ENCODE measurements at places on chromosomes 13 and 19. TPM values are rescaled to one million over a fixed set of nuclear protein-coding genes. Genes with fewer than 3 reads are reported as not detected.
A peak's percentile ranks its signal among the peaks of the same experiment; 100 is the strongest.

- H3K27ac ChIP-seq: no peak overlapping the region
- H3K27me3 ChIP-seq: no peaks in the 10 kb centered on the region
- peaks cover 34% of the 10 kb centered on the region for H3K36me3 ChIP-seq
These were observed 4.4 kb downstream of the TRIR start for GRCh38 chr19:12730064-12730463.

DNA sequence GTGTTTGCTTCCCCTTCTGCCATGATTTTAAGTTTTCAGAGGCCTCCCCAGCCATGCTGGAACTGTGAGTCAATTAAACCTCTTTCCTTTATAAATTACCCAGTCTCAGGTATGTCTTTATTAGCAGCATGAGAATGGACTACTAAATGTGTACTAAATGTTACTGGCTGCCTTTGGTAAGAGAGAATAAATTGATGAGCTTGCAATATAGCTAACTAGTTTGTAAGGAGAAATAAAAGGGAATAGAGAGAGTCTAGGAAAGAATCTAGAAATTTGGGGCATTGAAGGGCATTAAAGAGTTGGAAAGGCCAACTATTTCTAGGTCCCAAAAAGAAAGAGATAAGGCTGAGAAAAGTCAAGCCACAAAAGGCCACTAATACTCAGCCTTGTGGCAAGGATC is 5.5 kb upstream of the SOHLH2 start:
- H3K27ac ChIP-seq: no peak overlapping the region
- no peaks in the 10 kb centered on the region for H3K4me1 ChIP-seq
- no peaks in the 10 kb centered on the region for H3K36me3 ChIP-seq
- H3K4me3 ChIP-seq: no peak overlapping the region

- H3K36me3 ChIP-seq: no peaks in the 10 kb centered on the region
- no peak overlapping the region for H3K27ac ChIP-seq
- H3K4me1 ChIP-seq: peaks cover under 1% of the 10 kb centered on the region
These were observed 38.6 kb downstream of the ZNF823 start for GRCh38 chr19:11699931-11700794.

DNA sequence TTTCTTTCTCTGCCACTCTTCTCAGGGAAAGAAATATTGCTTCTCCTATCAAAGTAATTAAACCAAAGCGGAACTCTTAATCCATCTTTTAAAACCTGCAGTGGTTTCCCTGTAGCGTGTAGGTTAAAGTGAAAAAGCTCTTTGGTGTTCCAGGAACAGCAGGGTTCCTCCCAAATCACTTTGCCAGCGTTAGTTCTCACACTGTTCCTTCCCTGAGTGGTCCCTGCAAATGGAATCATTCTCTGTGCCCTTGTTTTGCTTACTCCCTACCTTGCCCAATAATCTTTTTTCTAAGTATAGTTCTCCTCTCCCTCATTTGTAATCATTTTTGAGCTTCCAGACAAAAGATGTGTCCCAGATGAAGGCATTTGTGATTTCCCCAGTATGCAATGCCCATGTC is 207.5 kb downstream of the HS6ST3 start:
- peaks cover 10% of the 10 kb centered on the region for H3K27me3 ChIP-seq
- H3K36me3 ChIP-seq: no peaks in the 10 kb centered on the region
- H3K27ac ChIP-seq: no peak overlapping the region
- H3K4me3 ChIP-seq: no peak overlapping the region

DNA sequence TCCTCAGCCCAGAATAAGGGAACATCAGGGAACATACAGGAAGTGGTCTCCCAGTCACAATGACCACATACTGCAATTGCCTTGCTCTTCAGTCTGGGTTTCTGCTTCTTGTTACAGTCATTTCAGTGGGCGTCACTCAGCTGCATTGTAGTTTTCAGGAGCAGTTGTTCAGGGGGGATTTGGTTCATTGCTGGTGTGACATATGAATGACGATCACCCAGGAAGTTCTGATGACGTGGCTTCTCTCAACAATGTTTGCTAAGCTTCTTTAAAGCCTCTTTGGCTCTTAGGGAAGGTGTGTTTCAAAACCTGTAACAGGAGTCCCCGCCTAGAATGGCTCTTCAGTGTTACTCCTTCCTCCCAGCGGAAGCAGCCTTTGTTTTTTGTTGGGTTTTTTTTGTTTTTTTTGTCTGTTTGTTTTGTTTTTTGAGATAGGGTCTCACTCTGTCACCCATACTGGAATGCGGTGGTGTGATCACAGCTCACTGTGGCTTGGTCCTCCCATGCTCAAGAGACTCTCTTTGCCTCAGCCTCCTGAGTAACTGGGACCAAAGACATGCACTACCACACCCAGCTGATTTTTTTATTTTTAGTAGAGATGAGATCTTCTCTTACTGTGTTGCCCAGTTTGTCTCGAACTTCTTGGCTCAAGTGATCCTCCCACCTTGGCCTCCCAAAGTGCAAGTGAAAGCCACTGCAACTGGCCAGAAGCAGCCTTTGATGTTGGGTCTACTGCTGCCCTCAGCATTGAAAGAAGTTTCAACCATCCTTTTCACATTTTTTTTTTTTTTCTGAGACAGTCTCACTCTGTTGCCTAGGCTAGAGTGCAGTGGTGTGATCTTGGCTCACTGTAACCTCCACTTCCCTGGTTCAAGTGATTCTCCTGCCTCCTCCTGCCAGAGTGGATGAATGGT is 1.4 kb upstream of the SCEL start:
- no peak overlapping the region for H3K4me3 ChIP-seq
- no peak for DNase-seq
- no peaks in the 10 kb centered on the region for H3K36me3 ChIP-seq
- H3K27ac ChIP-seq: no peak overlapping the region
- peaks cover 7% of the 10 kb centered on the region for H3K4me1 ChIP-seq
- H3K27me3 ChIP-seq: no peaks in the 10 kb centered on the region

DNA sequence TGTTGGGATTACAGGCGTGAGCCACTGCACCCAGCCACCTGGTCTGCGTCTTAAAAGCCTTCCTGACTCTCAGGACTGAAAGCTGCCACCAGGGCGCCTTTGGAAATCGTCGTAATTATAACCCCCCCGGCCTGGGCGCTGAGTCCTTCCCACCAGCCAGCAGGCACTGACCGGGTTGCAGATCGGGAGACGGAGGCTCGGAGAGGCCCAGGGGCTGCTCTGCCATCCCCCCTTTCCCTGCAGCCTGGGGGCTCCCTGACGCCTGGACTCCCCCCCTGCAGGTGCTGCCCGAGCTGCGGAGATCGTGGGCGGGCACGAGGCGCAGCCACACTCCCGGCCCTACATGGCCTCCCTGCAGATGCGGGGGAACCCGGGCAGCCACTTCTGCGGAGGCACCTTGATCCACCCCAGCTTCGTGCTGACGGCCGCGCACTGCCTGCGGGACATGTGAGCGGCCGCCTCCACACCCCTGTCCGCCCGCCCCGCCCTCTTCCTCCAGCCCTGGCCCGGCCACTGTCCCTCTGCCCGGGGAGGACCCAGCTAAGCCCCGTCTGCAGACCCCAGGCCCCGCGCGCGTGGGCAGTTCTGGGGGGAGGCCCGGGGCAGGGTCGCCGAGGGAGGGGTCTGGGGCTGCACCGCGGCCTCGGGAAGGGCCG is 2.5 kb downstream of the PRTN3 start:
- H3K4me3 ChIP-seq: peak overlapping the region; percentile 27
- no peaks in the 10 kb centered on the region for H3K36me3 ChIP-seq
- peaks cover 19% of the 10 kb centered on the region for H3K4me1 ChIP-seq
- DNase-seq: no peak
- H3K27ac ChIP-seq: peak overlapping the region; percentile 22

DNA sequence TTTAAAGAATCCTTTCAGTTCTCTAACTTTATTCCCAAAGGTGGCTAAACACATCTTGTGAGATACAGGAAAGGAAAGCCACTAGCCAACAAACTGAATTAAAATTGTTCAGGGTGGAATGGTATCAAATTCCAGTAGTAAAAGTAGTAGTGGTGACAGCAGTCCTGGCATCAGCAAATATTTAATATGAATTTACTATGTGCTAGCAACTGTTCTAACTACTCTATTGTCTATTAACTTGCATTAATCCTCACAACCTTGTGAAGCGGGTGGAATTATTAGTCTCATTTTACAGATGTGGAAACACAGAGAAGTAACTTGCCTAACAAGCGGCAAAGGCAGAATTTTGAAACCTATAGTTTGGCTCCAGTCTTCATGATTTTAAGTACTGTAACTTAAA is 130.1 kb downstream of the KLF12 start:
- H3K4me3 ChIP-seq: no peak overlapping the region
- no peaks in the 10 kb centered on the region for H3K4me1 ChIP-seq
- H3K27me3 ChIP-seq: no peaks in the 10 kb centered on the region
- no peak overlapping the region for H3K27ac ChIP-seq

DNA sequence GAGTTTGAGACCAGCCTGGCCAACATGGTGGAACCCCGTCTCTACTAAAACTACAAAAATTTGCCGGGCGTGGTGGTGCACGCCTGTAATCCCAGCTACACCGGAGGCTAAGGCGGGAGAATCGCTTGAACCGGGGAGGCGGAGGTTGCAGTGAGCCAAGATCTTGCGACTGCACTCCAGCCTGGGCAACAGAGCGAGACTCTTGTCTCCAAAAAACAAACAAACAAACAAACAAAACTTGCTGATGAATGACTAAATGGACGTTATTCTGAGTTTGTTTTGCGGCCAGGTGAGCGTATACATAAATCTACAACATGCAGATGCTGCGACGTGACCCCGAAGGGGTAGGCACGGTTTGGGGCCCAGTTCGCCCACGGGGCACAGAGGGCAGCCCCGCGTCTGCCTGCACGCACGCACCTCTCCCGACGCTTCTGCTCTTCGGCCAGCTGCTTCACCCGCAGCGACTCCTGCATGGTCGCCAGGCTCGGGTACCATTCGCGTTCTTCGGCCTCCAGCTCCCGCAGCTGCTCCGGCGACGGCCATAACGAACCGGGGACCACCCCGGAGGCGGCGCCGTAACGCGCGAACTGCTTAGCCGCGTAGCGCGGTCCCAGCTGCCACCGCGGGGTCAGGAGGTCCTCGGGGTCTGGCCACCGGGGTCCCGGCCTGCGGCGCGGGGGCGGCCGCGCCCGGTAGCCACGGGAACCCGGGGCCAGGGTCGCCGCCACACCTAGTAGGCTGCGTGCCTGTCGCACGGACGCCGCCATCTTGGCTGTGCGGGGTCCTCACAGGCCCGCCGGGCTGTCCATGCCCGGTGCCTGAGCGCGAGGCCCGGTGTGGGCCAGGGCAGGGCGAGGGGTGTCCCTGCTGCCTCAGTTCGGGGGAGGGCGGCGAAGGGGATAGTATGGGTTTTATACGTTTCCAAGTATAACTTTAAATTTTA is at the start of gene GADD45GIP1:
Gene GADD45GIP1, minus strand, starts transcription at position 778 of the 943 bp plus-strand sequence. Its CDS starts 11 bp downstream, at position 767.
- peak within 1 kb of the TSS; percentile 98 for H3K27ac ChIP-seq
- H3K27me3 ChIP-seq: no peaks in the 10 kb centered on the region
- peaks cover 9% of the 10 kb centered on the region for H3K4me1 ChIP-seq

- H3K36me3 ChIP-seq: peaks cover 27% of the 10 kb centered on the region
- H3K27ac ChIP-seq: no peak overlapping the region
- H3K27me3 ChIP-seq: no peaks in the 10 kb centered on the region
- no peak for DNase-seq
- H3K4me1 ChIP-seq: no peaks in the 10 kb centered on the region
These were observed 10.4 kb downstream of the LMNB2 start for GRCh38 chr19:2446381-2446780.

DNA sequence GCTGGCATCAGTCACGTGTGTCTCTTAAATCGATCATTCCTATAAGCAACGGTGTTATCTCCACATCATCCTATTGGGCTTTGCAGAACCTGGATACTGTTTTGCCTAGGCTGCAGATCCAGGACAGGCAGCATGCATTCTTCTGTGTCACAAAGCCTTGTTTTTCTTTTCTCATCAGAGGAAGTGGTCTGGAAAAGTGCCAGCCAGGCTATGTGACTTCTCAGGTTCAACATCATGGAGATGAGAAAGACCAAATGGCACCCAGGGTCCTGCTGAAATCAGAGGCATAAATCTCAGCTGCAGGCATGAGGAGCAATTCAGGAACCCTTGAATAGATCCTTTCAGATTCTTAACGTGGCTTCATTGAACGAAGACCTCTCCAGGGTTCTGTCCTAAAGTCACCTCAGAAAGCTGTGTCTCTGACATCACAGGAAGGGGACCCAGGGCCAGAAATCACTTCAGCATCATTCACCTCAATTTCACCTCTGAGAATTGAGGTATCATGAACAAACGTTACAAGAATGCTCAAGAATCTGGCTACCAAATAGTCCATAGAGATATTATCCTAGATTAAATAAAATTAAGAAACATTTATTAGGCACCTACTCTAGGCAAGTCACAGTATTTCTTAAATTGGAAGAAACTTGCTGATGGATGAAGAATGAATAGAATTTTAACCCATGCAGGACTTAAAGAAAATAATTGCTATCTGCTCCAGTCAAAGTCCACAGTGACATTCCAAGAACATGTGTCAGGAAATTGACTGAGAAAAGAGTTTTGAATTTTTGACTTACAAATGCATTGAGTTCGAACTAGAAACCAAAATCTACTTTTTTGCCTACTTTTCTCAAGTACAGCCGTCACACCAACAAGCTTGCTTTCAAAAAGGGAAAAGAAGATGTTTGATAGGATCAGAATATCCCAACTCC is 124.1 kb downstream of the COG6 start:
- H3K27ac ChIP-seq: no peak overlapping the region
- DNase-seq: no peak
- H3K4me1 ChIP-seq: no peaks in the 10 kb centered on the region
- no peaks in the 10 kb centered on the region for H3K27me3 ChIP-seq

Gene ERICH6B
- total RNA-seq: not detected

Gene TNFSF9
- total RNA-seq: 25.1 TPM

Gene ALOX5AP
- not detected for total RNA-seq

Gene AMER2
- not detected for total RNA-seq

All from HCT116 (cell line).